ENCODE measurements at places on chromosomes 7 and 10. TPM values are rescaled to one million over a fixed set of nuclear protein-coding genes. Genes with fewer than 3 reads are reported as not detected.

- DNase-seq = no peak
- H3K27me3 ChIP-seq = no peaks in the 10 kb centered on the region
- no peak overlapping the region for H3K4me3 ChIP-seq
- H3K36me3 ChIP-seq = no peaks in the 10 kb centered on the region
- H3K4me1 ChIP-seq = no peaks in the 10 kb centered on the region
- no peak overlapping the region for H3K27ac ChIP-seq
These were observed 1180.6 kb upstream of the AUTS2 start for GRCh38 chr7:68417659-68418058.

DNA sequence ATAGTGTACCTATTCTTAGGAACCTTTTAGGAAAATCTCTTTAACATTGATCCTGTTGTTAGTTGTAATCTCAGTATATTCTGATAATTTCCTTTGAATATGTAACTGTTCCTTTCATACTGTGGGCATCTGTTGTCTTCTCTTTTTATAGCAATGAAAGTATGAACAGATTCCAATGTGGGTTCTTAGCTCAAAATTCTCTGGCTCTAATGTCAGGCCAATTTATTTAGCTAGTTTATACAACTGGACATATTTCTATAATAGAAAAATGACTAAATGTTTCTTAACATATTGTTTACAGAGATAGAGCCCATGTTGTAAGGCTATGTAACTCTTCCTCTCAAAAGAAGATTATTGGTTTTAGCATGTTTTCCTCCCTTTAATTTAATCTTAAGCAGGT, 363.2 kb downstream of the AUTS2 start:
- H3K4me1 ChIP-seq = peaks cover 7% of the 10 kb centered on the region
- H3K27me3 ChIP-seq = no peaks in the 10 kb centered on the region
- H3K4me3 ChIP-seq = no peak overlapping the region
- no peaks in the 10 kb centered on the region for H3K36me3 ChIP-seq

DNA sequence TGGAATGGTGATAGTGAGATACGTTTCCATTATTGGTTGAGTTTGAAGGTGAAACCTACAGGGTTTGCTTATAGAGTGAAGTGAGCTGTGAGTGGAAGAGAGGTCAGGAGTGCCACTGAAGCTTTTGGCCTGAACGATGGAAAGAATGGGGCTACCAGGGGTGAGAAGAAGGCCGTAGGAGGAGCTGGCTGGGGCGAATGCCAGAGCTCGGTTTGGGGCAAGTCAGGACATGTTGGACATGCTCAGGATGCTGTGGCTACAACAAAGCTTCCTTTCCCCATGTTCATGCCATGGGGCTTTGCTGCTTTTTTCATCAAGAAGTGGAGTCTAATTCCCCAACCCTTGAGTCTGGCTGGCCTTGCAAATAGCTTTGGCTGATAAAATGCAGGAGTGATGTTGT, 253.7 kb downstream of the GLRX3 start:
- H3K36me3 ChIP-seq = no peaks in the 10 kb centered on the region
- no peak for DNase-seq
- no peaks in the 10 kb centered on the region for H3K4me1 ChIP-seq
- H3K27me3 ChIP-seq = peaks cover 2% of the 10 kb centered on the region

The FAM20C gene
- total RNA-seq = 0.29 TPM

The GCK gene
- 2.1 TPM for total RNA-seq

Measured in activated CD8-positive, alpha-beta T cell treated with anti-CD3 and anti-CD28 coated beads for 36 hours (primary cell).